Osteoblast (primary cell): ENCODE measurements at places on chromosomes 4 and X. TPM values are rescaled to one million over a fixed set of nuclear protein-coding genes. Genes with fewer than 3 reads are reported as not detected.

- H3K27me3 ChIP-seq, result no peaks in the 10 kb centered on the region
- H3K27ac ChIP-seq, result no peak overlapping the region
- no peak overlapping the region for H3K4me3 ChIP-seq
- peaks cover 12% of the 10 kb centered on the region for H3K4me1 ChIP-seq
Measured at GRCh38 chr4:100287534-100287933, 97.3 kb upstream of the DDIT4L start.

The RWDD4 gene
- total RNA-seq, result 19.9 and 25.9 TPM in 2 replicates

- no peak for DNase-seq
- no peaks in the 10 kb centered on the region for H3K36me3 ChIP-seq
Measured at GRCh38 chr4:173698557-173699262, 168.7 kb upstream of the HAND2 start.

The RTL3 gene
- total RNA-seq, result under 0.01 TPM in 1 of 2 replicates, not detected in the other

The FANCB gene
- total RNA-seq, result 3.6 and 3.8 TPM in 2 replicates

The ANTXR2 gene
- 86.9 and 97.4 TPM in 2 replicates for total RNA-seq

The NFKB1 gene
- total RNA-seq, result 27.1 and 28.6 TPM in 2 replicates

GRCh38 chrX:109934935-109935334, 68.0 kb upstream of the TMEM164 start:
- no peaks in the 10 kb centered on the region for H3K36me3 ChIP-seq
- no peak overlapping the region for H3K4me3 ChIP-seq
- no peak for DNase-seq
- H3K27ac ChIP-seq, result peak overlapping the region; percentile 65
- H3K4me1 ChIP-seq, result peaks cover 23% of the 10 kb centered on the region
- H3K27me3 ChIP-seq, result peaks cover 12% of the 10 kb centered on the region

The C4orf50 gene
- not detected in 2 replicates for total RNA-seq

DNA sequence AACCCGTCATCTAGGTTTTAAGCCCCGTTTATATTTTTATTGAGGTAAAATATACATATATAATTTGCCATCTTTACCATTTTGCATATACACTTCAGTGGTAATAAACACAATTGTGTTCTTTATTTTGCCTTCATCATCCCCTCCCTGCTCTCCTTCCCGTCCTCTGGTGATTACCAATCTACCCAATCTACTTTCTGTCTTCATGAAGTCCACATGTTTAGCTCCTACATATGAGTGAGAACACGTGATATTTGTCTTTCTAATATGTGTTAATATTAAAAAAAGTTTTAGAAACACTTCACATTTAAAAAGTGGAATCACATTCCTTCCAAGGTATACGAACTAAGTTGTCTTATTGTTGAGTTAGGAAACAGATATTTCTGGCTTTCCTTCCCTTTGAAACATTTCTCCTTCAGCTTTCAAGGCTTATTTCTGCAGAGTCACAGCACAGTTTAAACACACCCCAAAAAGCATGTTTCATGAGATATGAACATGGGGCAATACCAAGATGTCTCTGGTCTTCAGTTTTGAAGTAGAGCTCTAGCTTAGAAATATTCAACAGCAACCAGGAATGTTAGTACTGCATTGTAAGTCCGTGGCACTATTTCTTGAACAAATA, 35.9 kb downstream of the GYPA start:
- no peak for DNase-seq
- H3K4me3 ChIP-seq, result no peak overlapping the region
- no peak overlapping the region for H3K27ac ChIP-seq
- no peaks in the 10 kb centered on the region for H3K27me3 ChIP-seq
- no peaks in the 10 kb centered on the region for H3K4me1 ChIP-seq

- no peak overlapping the region for H3K4me3 ChIP-seq
- H3K27ac ChIP-seq, result no peak overlapping the region
- no peaks in the 10 kb centered on the region for H3K36me3 ChIP-seq
- no peaks in the 10 kb centered on the region for H3K27me3 ChIP-seq
- no peaks in the 10 kb centered on the region for H3K4me1 ChIP-seq
- DNase-seq, result no peak
Measured at GRCh38 chr4:138188406-138189084, 53.6 kb downstream of the SLC7A11 start.

DNA sequence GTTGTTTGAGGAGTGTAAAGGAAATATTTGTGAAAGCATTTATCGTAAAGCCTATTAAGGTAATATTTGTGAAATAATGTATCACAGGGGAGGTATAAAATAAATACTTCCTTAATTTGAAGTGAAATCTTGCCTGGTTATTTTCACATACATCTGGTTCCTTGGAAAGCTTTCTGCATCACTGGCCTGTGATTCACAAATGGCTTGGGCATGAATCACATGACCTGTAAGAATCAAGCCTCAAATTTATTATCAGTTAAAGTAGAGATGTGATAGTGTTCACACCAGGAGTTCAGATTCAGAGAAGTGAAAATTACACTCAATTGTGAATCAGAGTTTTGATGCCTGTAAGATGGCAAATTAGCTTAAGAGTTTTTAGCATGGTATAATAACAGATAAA, 1911.4 kb downstream of the STIM2 start:
- no peaks in the 10 kb centered on the region for H3K27me3 ChIP-seq
- H3K27ac ChIP-seq, result no peak overlapping the region
- no peak overlapping the region for H3K4me3 ChIP-seq
- no peaks in the 10 kb centered on the region for H3K4me1 ChIP-seq

DNA sequence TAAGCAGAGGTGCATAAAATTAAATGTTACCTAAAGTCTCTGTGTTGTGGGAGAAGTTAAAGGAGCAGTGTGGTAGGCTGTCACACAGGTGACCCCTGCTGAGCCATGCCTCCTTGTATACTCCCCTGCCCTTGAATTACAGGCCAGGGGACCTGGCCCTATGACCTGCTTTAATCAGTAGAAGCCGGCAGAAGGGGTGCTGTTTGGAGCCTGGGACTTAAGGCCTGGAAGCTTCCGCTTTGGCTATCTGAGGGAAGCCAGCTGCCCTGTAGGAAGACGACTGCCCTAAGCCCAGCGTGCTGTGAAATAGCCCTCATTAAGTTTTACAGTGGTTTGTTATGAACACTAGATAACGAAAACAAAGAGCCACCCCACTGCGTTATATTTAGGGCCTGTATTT, 34.1 kb downstream of the SPINK2 start:
- DNase-seq, result no peak
- H3K27me3 ChIP-seq, result peaks cover 5% of the 10 kb centered on the region
- no peak overlapping the region for H3K4me3 ChIP-seq
- peaks cover 5% of the 10 kb centered on the region for H3K4me1 ChIP-seq
- no peak overlapping the region for H3K27ac ChIP-seq
- H3K36me3 ChIP-seq, result no peaks in the 10 kb centered on the region

The RIPPLY1 gene
- not detected in 2 replicates for total RNA-seq

GRCh38 chr4:153486281-153487151, 20.4 kb downstream of the TMEM131L start:
- H3K27me3 ChIP-seq, result no peaks in the 10 kb centered on the region
- H3K4me3 ChIP-seq, result peak overlapping the region; percentile 4
- DNase-seq, result peak; percentile 94
- H3K27ac ChIP-seq, result peak overlapping the region; percentile 75

GRCh38 chrX:153722704-153723350, 1.4 kb downstream of the BCAP31 start:
- peaks cover 20% of the 10 kb centered on the region for H3K36me3 ChIP-seq
- peaks cover 27% of the 10 kb centered on the region for H3K4me1 ChIP-seq
- peak; percentile 85 for DNase-seq

The ARMCX1 gene
- total RNA-seq, result 67.7 and 70.1 TPM in 2 replicates

GRCh38 chr4:37452952-37453280, 208.4 kb downstream of the NWD2 start:
- H3K27me3 ChIP-seq, result peaks cover 36% of the 10 kb centered on the region
- H3K36me3 ChIP-seq, result no peaks in the 10 kb centered on the region
- no peak overlapping the region for H3K27ac ChIP-seq
- no peaks in the 10 kb centered on the region for H3K4me1 ChIP-seq
- H3K4me3 ChIP-seq, result no peak overlapping the region

GRCh38 chr4:152594978-152595925, 59.4 kb upstream of the FBXW7 start:
- no peak for DNase-seq
- peaks cover 14% of the 10 kb centered on the region for H3K4me1 ChIP-seq
- H3K36me3 ChIP-seq, result no peaks in the 10 kb centered on the region
- peaks cover 11% of the 10 kb centered on the region for H3K27me3 ChIP-seq

The PPEF2 gene
- total RNA-seq, result not detected in 2 replicates

- H3K27me3 ChIP-seq, result no peaks in the 10 kb centered on the region
- DNase-seq, result no peak
- H3K36me3 ChIP-seq, result no peaks in the 10 kb centered on the region
- H3K4me1 ChIP-seq, result no peaks in the 10 kb centered on the region
- H3K27ac ChIP-seq, result no peak overlapping the region
Measured at GRCh38 chrX:53732797-53733196, 46.3 kb upstream of the HUWE1 start.

DNA sequence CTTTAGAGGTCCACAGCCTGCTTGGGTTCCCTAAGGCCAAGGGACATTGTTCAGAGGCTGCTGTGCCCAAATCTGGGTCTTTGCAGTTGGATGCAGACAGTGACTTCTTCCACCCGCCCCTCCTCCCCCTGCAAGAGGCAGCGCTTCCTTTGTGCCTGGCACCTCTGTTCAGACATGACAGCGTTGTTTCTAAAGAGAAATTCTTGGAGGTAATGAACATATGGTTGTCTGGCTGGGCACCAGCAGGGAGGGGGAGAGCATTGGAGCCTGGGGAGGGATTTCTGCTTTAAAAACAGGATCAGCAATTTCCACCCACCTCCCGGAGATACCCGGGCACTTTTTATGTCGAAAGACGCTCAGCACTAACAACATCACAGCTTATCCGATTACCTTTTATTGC, 51.5 kb downstream of the PSAPL1 start:
- no peak overlapping the region for H3K4me3 ChIP-seq
- no peak overlapping the region for H3K27ac ChIP-seq
- no peak for DNase-seq
- H3K4me1 ChIP-seq, result no peaks in the 10 kb centered on the region
- H3K36me3 ChIP-seq, result no peaks in the 10 kb centered on the region

DNA sequence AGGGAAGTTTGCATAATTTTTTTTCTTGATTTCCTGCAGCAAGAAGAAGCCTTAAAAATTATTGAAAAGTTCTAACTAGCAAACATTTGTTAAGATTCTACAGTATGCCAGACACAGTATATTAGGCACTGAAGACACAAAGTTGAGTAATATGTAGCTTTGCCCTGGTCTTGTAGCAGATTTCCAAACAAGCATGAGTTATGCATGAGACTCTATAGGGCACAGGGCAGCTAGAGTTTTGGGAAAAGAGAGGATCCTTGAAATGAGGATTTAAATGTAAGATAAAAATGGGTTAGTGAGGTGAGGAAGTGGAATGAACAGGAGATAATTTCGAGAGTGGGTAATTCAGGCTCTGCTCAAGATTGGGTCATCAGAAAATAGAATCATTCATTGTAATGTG, 8.6 kb upstream of the GPRIN3 start:
- H3K4me1 ChIP-seq, result peaks cover 3% of the 10 kb centered on the region
- no peak overlapping the region for H3K27ac ChIP-seq
- no peak for DNase-seq
- H3K4me3 ChIP-seq, result no peak overlapping the region
- H3K36me3 ChIP-seq, result no peaks in the 10 kb centered on the region

DNA sequence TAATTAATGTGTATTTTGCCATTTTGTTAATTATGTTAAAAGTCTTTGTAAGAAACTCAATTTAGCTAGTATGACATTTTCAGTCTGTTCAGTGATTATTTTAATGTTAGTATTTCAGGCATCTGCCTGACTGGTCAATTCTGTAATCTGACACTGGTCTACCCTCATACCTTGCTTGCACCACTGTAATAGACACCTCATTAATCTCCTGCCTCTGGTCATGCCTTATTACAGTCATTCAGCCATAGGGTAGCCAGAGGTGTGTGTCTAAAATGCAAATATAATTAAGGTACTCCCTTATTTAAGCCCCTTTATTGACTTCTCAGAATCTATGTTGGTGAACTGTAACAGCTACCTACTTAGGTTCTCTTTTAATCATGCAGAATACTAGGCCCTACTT, 861.1 kb upstream of the IGFBP7 start:
- H3K27ac ChIP-seq, result no peak overlapping the region
- no peak for DNase-seq
- H3K4me3 ChIP-seq, result no peak overlapping the region
- no peaks in the 10 kb centered on the region for H3K4me1 ChIP-seq
- H3K27me3 ChIP-seq, result no peaks in the 10 kb centered on the region

GRCh38 chr4:13524504-13525243, 19.6 kb downstream of the NKX3-2 start:
- H3K4me3 ChIP-seq, result peak overlapping the region; percentile 28
- DNase-seq, result peak; percentile 82
- peaks cover 41% of the 10 kb centered on the region for H3K27me3 ChIP-seq

GRCh38 chr4:104492183-104492771, 2.4 kb downstream of the CXXC4 start:
- DNase-seq, result peak; percentile 76
- H3K4me3 ChIP-seq, result no peak overlapping the region
- H3K36me3 ChIP-seq, result no peaks in the 10 kb centered on the region
- peaks cover 5% of the 10 kb centered on the region for H3K4me1 ChIP-seq

DNA sequence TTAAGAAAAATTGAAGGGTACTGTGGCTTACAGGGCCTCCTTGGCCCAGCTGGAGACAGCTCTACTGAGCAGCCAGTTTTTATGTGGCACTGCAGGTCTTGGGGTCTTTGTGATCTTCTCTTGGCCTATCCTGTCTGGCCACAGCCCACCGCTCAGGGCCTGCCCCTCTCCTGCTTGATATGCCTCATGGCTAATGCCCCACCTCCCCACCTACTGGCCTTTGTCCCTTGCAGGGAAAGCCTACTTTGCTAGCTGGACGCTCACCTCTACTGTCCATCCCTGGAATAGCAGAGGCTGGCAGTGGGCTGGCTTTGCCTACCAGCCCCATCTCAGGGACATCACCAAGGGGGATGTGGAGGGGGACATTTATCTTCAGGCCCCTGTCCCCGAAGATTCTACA, 134.1 kb downstream of the PJA1 start:
- no peak overlapping the region for H3K4me3 ChIP-seq
- no peak overlapping the region for H3K27ac ChIP-seq
- H3K27me3 ChIP-seq, result peaks cover 30% of the 10 kb centered on the region
- peak; percentile 58 for DNase-seq
